ENCODE measurements at places on chromosomes 2 and 18.

- DNase-seq, result no peak
These were observed 57.9 kb downstream of the HDLBP start for GRCh38 chr2:241257419-241258032.

GRCh38 chr2:7904319-7904718, 777.5 kb upstream of the ID2 start:
- no peak for DNase-seq

DNA sequence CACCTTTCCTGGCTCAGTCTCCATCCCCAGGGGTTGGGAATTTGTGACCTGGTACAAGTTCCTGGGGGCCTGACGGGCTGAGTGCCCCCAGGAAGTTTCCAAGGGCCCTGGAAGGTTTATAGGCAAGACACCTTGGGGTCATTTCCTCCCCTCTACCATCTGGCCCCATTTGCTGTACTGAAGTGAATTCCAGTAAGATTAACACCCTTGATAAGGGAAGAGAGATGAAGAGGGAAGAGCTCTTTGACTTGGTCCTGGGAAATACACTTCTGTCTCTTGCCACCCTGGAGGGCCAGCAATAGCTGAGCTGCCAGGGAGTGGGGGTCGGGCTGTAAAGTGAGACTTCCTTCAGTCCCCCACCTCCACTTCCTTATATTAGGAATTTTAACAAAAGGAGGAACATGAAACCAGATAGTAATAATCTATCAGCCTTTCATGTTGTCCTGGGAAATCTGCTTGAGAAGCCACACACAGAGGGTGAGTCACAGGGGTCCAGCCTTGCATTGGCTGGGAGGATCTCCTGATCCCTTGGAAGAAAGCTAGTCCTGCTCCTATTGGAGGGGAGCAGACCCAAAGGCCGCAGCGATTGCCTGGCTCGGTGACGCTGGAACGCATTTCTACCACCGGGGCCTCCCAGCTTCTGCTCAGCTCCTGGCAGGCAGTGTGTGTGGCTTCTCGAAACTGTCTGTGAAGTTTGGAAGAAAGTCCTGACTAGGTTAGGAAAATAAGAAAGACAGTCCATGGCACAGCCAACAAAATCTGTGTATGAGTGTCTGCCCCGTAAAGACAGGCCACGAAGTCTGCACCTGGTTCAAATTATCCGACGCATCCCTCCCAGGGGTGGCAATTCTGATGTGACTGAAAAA, 87.3 kb downstream of the ACAA2 start:
- DNase-seq, result peak; percentile 75

- no peak for DNase-seq
These were observed 29.8 kb downstream of the EPC2 start for GRCh38 chr2:148674063-148675020.

DNA sequence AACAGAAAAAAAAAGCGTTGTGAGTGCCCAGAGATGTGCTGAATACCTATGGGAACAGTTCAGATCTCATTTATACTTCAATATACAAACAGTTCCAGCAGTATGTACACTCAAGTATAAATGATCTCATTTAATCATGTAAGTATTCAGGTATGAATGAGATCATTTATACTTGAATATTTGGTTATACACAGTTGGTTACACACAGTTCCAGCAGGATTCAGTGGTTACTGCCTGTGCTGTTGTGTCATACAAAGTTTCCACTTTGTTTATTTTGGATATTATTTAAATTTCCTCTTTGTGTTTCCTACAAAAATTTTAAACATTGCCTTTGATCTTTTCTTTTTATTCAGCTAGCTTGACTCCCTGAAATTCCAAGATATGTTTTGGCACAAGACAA, 293.5 kb upstream of the SLC39A10 start:
- DNase-seq, result no peak

DNA sequence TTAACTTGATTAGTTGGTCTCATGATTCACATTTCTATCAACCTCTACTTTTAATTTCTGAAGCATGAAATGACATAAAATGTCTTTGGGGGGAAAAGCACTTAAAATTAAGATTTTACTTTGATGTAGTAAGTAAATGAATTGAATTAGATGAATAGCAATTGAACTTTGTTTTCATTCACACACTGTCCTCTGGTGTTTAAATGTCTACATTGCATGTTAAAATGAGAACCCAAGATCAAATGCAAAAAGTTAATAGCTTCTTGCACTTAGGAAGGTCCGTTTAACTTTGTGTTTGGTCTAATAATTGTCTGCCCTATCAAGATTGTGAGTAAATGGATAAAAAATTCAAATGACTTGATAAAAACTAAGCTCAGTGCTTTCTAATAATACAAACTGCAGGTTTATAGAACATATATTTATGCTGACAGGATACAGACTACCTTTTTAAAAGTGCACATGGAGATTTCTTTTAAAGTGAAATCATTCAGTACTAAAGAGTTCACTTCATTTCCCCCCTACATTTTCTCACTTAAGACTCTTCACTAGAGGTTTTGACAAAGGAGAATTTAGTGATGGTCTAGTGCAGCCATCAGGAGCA, 156.2 kb upstream of the NABP1 start:
- no peak for DNase-seq

- DNase-seq, result no peak
These were observed 121.3 kb upstream of the RNU4ATAC start for GRCh38 chr2:121409388-121409787.

GRCh38 chr18:79135924-79136323, 66.7 kb downstream of the ATP9B start:
- DNase-seq, result no peak

GRCh38 chr2:134705861-134706586, 12.8 kb downstream of the TMEM163 start:
- DNase-seq, result no peak
